CD14-positive monocyte (primary cell): ENCODE measurements at places on chromosomes 11 and 22. TPM values are rescaled to one million over a fixed set of nuclear protein-coding genes. Genes with fewer than 3 reads are reported as not detected.

The SLC25A22 gene
- 20.9 and 32.8 TPM in 2 replicates for polyA plus RNA-seq

The HEPACAM gene
- polyA plus RNA-seq = not detected

The RIBC2 gene
- not detected for polyA plus RNA-seq

The CEND1 gene
- not detected in 2 replicates for polyA plus RNA-seq

The ART1 gene
- not detected for polyA plus RNA-seq

The MGAT3 gene
- not detected for polyA plus RNA-seq

The ARHGAP8 gene
- 0.03 TPM in 1 of 2 replicates, not detected in the other for polyA plus RNA-seq

The PGA3 gene
- polyA plus RNA-seq = 1.4 TPM

The SWAP70 gene
- polyA plus RNA-seq = 13.8 TPM

The CDC45 gene
- polyA plus RNA-seq = 0.04 TPM in 1 of 2 replicates, not detected in the other

The CRYBA4 gene
- not detected for polyA plus RNA-seq

The OR5A1 gene
- polyA plus RNA-seq = not detected

The TRIM29 gene
- polyA plus RNA-seq = not detected in 2 replicates

The CRYAB gene
- polyA plus RNA-seq = not detected in 2 replicates

The USP2 gene
- polyA plus RNA-seq = not detected

The IRAG1 gene
- polyA plus RNA-seq = 3.0 TPM

The CHRM1 gene
- not detected for polyA plus RNA-seq

The VWCE gene
- polyA plus RNA-seq = 0.17 and 0.23 TPM in 2 replicates

The SHISAL1 gene
- not detected for polyA plus RNA-seq

The RIMBP3B gene
- 0.17 TPM for polyA plus RNA-seq

The PRODH gene
- not detected for polyA plus RNA-seq

The TAF10 gene
- 137 and 156 TPM in 2 replicates for polyA plus RNA-seq

The SCGB2A2 gene
- polyA plus RNA-seq = not detected in 2 replicates

The CDC42BPG gene
- 0.08 and 0.23 TPM in 2 replicates for polyA plus RNA-seq

The TMEM9B gene
- 12.0 and 25.5 TPM in 2 replicates for polyA plus RNA-seq

The FAR1 gene
- 77.0 TPM for polyA plus RNA-seq
